ENCODE measurements at places on chromosomes 4 and X. TPM values are rescaled to one million over a fixed set of nuclear protein-coding genes. Genes with fewer than 3 reads are reported as not detected.

DNA sequence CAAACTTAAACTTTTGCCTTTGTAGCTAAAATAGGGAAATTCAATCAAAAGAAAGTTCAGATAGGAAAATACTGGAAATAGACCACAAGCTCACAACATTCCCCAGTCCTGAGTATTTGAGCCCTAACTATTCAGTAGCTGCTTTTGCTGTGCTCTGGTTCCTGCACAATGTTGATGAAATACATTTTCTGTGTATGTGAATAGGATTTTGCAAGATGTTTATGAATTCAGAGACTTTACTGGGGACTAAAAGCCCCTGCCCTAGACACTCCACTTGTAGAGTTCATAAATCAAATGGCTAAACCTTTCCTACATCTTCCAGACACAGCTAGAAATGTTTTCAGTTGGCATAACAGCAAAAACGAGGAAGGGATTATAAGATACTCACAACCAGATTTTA is 105.9 kb downstream of the FBXO8 start:
- no peak for DNase-seq

DNA sequence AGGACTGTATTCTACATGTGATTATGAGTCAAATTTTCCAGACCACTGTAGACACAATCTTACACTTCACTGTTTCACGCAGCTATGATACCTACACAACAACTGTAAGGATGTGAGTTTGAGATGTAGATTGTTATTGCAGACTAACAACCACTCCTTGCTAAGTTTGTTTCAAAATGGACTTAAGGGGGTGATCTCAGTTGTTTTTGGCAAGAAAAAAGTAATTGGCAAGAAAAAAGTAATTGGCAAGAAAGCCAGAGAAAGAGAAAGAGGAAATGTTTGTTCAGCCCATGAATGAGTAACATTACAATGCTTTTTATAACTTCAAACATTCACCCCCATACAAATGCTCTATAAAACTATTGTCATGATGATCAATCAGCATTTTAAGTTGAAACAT is 466.4 kb downstream of the DMD start:
- DNase-seq, result no peak

DNA sequence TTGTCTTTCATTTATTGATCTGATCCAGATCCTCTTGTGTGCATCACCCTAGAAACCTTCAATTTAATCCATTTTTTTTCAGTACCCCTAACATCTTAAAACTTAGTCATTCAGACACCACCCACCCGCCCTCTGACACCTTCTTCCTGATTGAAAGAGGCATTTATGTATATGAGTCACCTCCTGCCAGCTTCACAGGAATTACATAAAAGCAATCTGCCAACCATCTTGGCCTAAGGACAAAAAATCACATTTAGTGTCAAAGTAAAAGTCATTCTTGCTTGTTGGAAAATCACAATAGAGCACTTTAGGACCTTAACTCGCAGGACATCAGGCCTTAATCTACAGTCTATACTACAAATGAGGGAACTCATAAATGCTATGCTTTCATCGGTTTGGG is 52.1 kb downstream of the NDST3 start:
- no peak for DNase-seq

- DNase-seq, result no peak
Measured at GRCh38 chr4:147482281-147482680, 1.4 kb downstream of the EDNRA start.

DNA sequence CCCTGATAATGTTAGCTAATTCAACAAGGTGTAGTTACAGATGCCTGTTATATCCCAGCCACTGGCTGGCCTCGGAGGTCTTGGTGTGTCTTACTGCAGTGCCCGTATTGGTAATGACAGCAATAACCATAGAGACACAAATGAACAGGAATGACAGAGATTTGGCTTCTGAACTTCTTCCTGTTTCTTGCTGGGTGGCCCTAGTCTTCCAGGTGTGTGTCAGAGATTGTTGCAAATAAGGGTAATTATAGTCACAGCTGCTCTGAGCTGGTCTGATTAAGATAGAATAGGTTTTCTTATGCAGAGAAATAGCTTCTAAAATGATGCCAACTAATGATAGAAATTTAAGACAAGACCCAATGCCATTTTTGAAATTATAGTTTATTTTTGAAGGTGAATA is 64.1 kb upstream of the MAD2L1 start:
- no peak for DNase-seq

DNA sequence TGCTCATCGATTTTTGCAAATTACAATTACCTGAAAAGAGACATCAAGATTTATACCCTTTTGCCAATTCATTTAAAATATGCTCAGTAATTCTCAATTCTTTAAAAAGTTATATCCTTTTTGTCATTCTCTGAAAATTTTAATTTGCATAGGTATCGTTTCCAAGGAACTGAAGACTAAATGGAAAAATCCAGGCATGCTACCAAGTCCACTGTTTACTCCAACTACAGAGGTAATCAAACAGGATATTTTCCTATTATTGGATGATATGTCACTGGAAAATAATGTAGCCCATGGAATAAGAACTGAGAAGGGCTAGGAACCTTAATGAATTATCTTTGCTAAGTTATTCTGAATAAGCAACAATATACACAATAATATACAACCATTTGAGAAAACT is 132.7 kb downstream of the THOC2 start:
- no peak for DNase-seq

MTTP gene
- total RNA-seq, result 12.0 TPM

DNA sequence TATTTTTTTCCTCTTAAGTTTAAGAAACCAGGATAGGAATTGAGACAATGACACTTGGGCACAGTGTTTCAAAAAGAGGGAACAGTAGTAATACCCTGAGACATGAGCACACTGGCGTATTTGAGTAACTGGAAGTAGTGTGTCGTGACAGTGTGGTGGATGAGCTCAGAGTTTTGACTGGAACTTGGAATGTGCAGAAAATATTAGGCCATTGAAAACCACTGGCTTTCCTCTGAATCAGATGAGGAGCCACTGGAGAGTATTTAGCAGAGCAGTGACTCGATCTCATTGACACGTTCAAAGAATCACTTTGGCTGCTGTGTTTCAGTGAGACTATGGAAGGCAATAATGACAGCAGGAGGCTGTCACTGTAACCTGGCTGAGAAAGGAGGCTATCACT is 1531.2 kb downstream of the STIM2 start:
- no peak for DNase-seq

- DNase-seq, result no peak
Measured at GRCh38 chrX:14266705-14267104, 237.0 kb upstream of the GEMIN8 start.
